Glutamatergic neuron (in vitro differentiated cells): ENCODE measurements at places on chromosomes 3 and 15. TPM values are rescaled to one million over a fixed set of nuclear protein-coding genes. Genes with fewer than 3 reads are reported as not detected.

The CNTN3 gene
- 2.2 TPM for total RNA-seq

DNA sequence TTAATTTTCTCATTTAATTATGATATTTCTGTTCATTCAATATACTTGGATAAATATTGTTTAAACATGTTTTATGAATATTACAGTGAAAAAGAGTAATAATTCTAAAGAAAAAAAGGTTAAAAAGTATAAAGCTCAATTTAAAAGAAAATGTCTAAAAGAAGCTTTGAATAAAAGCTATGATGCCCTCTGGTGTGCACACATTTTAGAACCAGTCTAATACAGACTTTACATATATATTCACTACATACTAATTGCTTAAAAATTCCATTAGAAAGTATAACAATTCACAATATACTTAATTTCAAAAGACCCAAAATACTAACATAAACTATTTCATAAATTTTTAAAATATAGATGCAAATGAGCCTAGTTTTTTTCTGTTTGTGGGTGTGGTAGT lies 909.1 kb upstream of the ROBO1 start:
- H3K27me3 ChIP-seq, result no peaks in the 10 kb centered on the region
- peaks cover 18% of the 10 kb centered on the region for H3K4me1 ChIP-seq
- no peak for DNase-seq

GRCh38 chr15:70308011-70308734 lies 210.5 kb upstream of the TLE3 start:
- no peak overlapping the region for H3K27ac ChIP-seq
- H3K36me3 ChIP-seq, result no peaks in the 10 kb centered on the region
- no peak overlapping the region for H3K4me3 ChIP-seq
- peaks cover 2% of the 10 kb centered on the region for H3K27me3 ChIP-seq

GRCh38 chr3:159685801-159686200 lies 302.8 kb upstream of the IL12A start:
- H3K27ac ChIP-seq, result no peak overlapping the region
- H3K27me3 ChIP-seq, result peaks cover 2% of the 10 kb centered on the region
- H3K36me3 ChIP-seq, result no peaks in the 10 kb centered on the region
- H3K4me1 ChIP-seq, result no peaks in the 10 kb centered on the region

GRCh38 chr3:197241173-197241572 lies 57.2 kb downstream of the DLG1 start:
- no peak for DNase-seq
- H3K4me1 ChIP-seq, result no peaks in the 10 kb centered on the region
- H3K36me3 ChIP-seq, result peaks cover 44% of the 10 kb centered on the region
- H3K27ac ChIP-seq, result no peak overlapping the region

The FRMD5 gene
- 43.8 TPM for total RNA-seq

GRCh38 chr15:93088200-93088980 lies 621 bp downstream of the RGMA start:
- H3K4me3 ChIP-seq, result peak overlapping the region; percentile 92
- DNase-seq, result peak; percentile 59

GRCh38 chr3:185460719-185461350 lies 38.0 kb downstream of the TMEM41A start:
- peaks cover 20% of the 10 kb centered on the region for H3K36me3 ChIP-seq
- DNase-seq, result no peak
- no peaks in the 10 kb centered on the region for H3K4me1 ChIP-seq
- no peak overlapping the region for H3K27ac ChIP-seq
- peaks cover 2% of the 10 kb centered on the region for H3K27me3 ChIP-seq
- H3K4me3 ChIP-seq, result no peak overlapping the region

- H3K4me1 ChIP-seq, result peaks cover 20% of the 10 kb centered on the region
- H3K4me3 ChIP-seq, result no peak overlapping the region
- H3K36me3 ChIP-seq, result no peaks in the 10 kb centered on the region
- H3K27me3 ChIP-seq, result peaks cover 2% of the 10 kb centered on the region
These were observed 71.5 kb downstream of the SSR3 start for GRCh38 chr3:156483426-156483825.

DNA sequence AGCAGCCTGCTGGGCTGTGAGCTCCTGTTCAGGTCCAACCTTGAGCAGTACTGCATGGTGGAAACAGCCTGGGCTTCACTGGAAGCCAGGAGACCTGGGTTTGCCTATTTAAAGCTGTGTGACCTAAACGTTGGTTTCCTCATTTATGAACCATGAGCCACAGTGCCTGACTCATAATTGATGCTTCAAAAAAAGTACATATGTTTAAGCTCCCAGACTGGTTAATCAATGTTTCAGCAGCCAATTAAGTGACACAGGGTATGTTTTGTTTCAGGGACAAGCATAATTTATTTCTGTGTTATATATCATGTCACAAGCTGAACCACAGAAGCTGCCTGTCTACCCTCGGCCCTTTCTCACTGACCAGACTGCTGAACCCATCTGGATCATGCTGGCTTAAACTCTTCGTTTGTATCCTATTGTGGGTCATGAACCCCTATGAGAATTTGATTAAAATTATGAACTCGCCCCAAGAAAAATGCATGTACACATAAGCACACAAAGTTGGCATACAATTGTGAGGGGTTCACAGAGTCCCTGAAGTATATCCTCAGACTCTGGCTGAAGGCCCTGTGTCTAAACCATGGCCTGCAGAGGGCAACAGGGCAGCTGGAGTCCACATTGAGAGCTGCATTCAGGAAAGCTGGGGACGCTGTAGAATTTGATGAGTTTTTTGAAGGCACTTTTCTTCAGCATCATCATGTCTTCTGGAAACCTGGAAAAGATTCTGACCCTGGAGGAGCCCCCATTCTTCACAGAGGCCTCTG lies 23.7 kb downstream of the HDC start:
- H3K4me1 ChIP-seq, result no peaks in the 10 kb centered on the region
- H3K27ac ChIP-seq, result no peak overlapping the region
- H3K4me3 ChIP-seq, result no peak overlapping the region
- H3K36me3 ChIP-seq, result no peaks in the 10 kb centered on the region
- no peak for DNase-seq

The IL20RB gene
- 1.8 TPM for total RNA-seq

DNA sequence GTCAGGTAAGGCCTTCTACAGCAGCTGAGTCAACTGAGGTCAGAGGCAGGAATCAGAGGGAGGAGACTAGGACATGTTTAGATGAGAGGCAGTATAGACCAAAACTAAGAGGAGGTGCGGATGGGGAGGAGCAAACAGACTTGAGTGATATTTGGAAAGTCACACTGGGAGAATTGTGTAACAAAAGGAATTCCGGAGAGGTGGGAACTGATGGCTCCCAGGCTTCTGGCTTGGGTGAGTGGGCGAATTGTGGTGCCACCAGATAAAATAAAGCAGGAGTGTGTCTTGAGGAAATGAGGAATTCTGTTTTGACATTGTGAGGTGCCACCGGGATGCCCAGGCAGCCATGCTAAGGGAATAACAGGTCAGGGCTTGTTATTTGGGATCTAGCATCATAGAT lies 3.3 kb upstream of the TM6SF1 start:
- H3K27ac ChIP-seq, result no peak overlapping the region
- no peak overlapping the region for H3K4me3 ChIP-seq
- peaks cover 3% of the 10 kb centered on the region for H3K4me1 ChIP-seq
- no peak for DNase-seq
- no peaks in the 10 kb centered on the region for H3K36me3 ChIP-seq

GRCh38 chr3:48747706-48748105 lies 30.7 kb upstream of the IP6K2 start:
- H3K4me3 ChIP-seq, result peak overlapping the region; percentile 21
- no peak overlapping the region for H3K27ac ChIP-seq
- DNase-seq, result no peak
- H3K36me3 ChIP-seq, result peaks cover 3% of the 10 kb centered on the region
- H3K27me3 ChIP-seq, result peaks cover 2% of the 10 kb centered on the region
- H3K4me1 ChIP-seq, result peaks cover 10% of the 10 kb centered on the region

DNA sequence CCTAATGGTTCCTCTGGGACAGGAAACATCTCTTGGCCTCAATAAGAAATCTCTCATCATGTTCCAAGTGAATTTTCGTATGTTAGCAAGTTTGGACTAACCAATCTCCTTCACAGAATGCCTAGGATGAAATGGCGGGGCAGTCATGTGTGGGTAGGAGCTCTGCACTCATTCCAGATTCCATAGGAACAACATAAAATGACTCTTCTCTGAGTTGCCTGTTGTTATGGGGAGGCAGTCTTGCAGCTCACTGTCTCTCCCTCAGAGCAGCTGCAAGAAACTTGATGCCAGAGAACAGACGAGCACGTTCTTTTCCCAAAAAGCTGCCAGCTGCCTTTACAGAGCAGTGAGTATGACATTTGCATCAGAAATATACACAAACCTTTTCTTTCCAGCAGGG lies 34.1 kb downstream of the SPATA12 start:
- no peaks in the 10 kb centered on the region for H3K36me3 ChIP-seq
- no peak for DNase-seq
- peaks cover 8% of the 10 kb centered on the region for H3K4me1 ChIP-seq
- H3K27me3 ChIP-seq, result peaks cover 3% of the 10 kb centered on the region
- H3K4me3 ChIP-seq, result no peak overlapping the region

- H3K27me3 ChIP-seq, result peaks cover 2% of the 10 kb centered on the region
- peaks cover 3% of the 10 kb centered on the region for H3K4me1 ChIP-seq
- DNase-seq, result no peak
- H3K36me3 ChIP-seq, result no peaks in the 10 kb centered on the region
- no peak overlapping the region for H3K4me3 ChIP-seq
These were observed 59.8 kb upstream of the MEX3B start for GRCh38 chr15:82105451-82106215.

The SST gene
- total RNA-seq, result 1,741 TPM

The CORO2B gene
- total RNA-seq, result 16.3 TPM

DNA sequence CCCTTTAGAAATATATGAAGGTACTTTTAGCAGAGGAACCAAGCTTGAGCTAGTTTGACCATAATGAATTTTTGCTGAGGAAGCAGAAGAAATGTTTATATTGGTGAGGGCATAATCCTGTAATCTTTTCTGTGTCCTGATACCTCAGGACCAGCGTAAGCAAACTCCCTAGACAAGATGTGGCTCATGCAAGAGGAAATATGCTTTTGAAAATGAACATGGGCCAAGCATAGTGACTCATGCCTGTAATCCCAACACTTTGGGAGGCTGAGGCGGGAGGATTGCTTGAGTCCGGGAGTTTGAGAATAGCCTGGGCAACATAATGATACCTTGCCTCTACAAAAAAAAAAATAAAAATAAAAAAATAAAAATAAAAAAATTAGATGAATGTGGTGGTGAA lies 78.5 kb downstream of the PPARG start:
- no peaks in the 10 kb centered on the region for H3K27me3 ChIP-seq
- peaks cover 9% of the 10 kb centered on the region for H3K36me3 ChIP-seq
- no peak overlapping the region for H3K4me3 ChIP-seq
- H3K4me1 ChIP-seq, result no peaks in the 10 kb centered on the region
- no peak for DNase-seq

DNA sequence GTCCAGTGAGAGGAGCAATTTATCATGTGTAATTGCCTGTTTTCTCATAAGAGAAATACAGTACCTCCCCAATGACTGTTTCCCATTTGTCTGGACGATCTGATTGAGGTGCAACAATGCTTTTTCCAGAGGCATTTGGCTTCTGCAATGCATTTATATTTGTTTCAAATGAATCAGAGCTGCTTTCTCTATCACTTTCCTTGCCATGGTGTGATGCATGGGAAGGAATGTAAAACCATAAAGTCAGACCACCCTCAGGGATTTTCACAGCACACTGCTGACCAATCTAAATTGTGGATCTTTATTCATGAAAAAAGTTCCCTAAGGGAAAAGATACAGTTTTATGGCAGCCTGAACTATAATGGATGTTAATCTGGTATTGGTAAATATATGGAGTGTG lies 333.0 kb downstream of the ZNF385D start:
- DNase-seq, result no peak
- no peaks in the 10 kb centered on the region for H3K4me1 ChIP-seq
- no peak overlapping the region for H3K4me3 ChIP-seq
- no peaks in the 10 kb centered on the region for H3K27me3 ChIP-seq
- H3K36me3 ChIP-seq, result no peaks in the 10 kb centered on the region
- H3K27ac ChIP-seq, result no peak overlapping the region

DNA sequence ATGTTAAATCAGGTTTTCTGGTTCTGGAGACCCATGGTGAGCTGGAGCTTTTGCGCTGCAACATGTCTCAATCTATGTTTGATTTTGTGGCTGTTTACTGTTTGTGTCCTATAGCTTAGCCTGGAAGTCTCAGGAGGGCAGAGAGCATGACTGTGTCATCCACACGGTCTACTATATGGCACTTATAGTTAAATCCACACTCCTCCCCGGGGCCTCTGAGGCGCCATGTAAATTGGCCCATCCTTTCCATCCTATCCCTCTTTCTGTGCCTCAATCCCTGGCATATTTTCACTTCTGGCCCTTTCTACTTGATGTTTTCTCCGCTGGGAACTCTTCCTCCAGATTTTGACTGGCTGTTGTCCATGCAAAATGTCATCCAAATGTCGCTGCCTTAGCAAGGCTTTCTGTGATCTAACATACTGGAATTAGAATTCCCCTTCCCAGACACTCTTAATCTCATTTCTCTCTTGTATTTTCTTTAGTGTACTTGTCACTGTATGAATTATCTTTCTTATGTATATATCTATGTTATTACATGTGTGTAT lies 560.8 kb upstream of the RGMA start:
- H3K36me3 ChIP-seq, result no peaks in the 10 kb centered on the region
- peaks cover 5% of the 10 kb centered on the region for H3K4me1 ChIP-seq
- H3K27me3 ChIP-seq, result peaks cover 4% of the 10 kb centered on the region
- no peak overlapping the region for H3K27ac ChIP-seq
- DNase-seq, result no peak

The PCLAF gene
- 4.7 TPM for total RNA-seq

DNA sequence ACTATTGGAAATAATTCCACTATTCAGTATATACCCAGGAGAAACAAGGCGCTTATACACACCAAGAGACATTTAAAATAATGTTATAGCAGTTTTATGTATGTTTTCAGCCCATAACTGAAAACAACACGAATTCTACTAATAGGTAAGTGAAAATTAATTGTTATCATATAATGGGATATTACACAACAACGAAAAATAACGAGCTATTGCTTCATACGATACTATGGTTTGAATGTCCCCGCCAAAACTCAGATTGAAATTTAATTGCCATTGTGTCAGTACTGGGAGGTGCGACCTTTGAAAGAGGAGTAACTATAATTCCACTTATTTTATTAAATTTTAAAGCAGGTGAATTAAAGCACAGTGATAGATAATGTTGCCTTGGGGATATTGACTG lies 4.0 kb upstream of the CSRNP1 start:
- H3K4me3 ChIP-seq, result no peak overlapping the region
- no peak for DNase-seq
- peaks cover 8% of the 10 kb centered on the region for H3K27me3 ChIP-seq
- peaks cover 15% of the 10 kb centered on the region for H3K4me1 ChIP-seq
- H3K36me3 ChIP-seq, result no peaks in the 10 kb centered on the region
- H3K27ac ChIP-seq, result no peak overlapping the region
